ENCODE measurements at places on chromosomes 4 and X.

DNA sequence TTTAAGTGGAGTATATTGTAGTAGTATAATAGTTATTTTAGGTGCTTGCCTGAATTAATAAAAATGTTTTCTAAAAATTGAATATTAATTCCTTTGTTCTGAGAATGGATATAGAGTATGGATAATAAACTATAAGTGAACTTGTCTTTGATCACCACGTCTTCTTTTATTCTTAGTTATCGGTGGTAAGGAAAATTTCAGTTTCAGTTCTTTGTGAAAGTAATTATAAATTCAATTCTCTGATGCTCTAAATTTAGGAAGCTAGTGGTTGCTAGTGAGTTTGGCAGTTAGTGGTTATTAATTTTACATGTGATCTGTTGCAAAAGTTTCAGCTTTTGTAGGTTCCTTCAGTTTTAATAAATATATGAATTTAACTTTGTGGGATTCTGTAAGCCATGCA lies 30.8 kb downstream of the MRPL1 start:
- no peak for DNase-seq

GRCh38 chr4:156615066-156615531 lies 356.5 kb downstream of the PDGFC start:
- no peak for DNase-seq

DNA sequence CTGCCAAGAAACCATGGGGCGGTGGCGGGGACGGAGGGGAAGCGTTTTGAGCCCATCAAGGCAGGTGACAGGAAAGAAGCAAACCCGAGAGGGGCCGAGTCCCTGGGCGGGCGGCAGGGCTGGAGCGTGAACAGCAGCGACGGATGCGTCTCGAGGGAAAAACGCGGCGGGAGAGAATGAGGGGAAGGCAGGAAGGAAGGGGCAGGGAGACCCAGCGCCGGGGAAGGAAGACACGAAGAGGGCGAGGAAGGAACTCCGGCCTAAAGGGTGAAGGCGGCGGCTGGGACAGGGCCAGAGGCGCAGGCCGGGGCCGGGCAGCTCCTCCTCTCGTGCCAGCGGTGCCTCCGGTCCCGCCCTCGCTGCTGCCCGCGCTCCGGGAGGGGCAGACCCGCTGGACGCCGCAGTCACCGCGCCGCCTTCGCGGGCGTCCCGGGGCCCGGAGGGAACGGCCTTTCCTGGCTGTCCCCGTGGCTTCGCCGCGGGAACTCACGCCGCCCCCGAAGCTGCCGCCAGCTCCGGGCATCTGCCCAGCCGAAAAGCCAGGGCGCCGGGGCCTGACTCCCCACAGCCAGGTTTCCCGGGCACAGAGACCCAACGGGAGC lies 751 bp upstream of the RGS12 start:
- DNase-seq, result no peak

DNA sequence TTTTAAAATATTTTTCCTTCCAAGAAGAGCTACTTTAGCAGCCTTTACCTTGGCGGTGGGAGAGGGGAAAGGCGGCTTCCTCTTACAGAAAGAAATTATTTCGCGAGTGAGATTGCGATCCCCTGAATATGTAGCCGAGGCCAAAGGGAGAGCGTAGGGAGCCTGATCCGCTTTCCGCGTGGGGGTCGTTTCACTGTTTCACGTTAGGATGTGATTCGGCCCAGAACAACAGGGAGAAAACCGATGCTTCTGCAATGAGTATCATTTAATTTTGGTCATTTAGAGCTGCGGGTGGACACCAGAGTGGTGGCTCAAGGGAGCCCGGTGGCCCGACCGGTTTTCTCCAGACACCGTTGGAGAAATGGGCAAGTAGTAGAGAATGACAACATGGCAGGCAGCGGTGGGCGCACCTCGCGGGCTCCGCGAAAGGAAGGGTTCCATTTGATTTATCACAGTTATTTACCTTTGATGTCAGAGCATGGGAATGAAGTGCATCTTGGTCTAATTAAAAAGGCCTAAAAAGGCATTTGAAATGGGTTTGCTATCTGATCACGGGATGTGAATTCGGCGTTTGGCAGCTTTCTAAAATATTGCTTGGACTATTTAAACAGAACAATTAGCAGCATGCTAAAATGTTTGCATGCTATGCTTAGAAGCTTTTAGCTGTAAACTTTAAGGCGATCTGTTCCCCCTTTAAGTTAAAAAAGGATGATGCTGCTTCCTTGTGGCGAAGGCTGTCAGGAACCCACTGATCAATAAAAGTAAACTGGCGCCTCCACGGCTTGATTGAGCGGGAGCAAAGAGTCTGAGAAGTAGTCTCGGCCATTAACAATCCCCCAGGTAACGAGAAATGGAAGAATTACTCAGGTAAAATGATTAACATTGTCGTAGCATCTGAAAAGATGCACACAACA lies 2.0 kb upstream of the PCDH19 start:
- DNase-seq, result no peak

- peak; percentile 47 for DNase-seq
Measured at GRCh38 chr4:101169044-101170014, 178.0 kb downstream of the PPP3CA start.

- DNase-seq, result no peak
Measured at GRCh38 chrX:69535661-69536060, 31.5 kb downstream of the NALF2 start.

DNA sequence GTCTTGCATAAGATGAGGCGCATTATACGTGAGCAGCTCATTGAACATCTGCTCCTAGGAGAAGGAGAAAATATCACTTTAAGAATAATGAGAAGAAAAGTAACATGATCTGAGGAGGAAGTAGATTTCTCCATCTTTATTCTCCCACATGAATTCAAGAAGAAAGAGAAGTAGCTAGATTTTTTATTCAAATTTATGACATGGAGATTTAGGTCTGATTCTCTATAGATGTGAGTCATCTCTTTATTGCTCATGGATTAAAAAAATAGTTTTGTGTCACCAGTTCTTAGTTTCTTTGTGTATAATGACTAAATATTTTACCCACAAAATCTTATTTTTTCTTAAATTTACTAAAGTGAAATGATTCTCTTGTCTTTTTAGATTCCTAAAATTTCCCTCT lies 40.4 kb downstream of the HPGDS start:
- no peak for DNase-seq

DNA sequence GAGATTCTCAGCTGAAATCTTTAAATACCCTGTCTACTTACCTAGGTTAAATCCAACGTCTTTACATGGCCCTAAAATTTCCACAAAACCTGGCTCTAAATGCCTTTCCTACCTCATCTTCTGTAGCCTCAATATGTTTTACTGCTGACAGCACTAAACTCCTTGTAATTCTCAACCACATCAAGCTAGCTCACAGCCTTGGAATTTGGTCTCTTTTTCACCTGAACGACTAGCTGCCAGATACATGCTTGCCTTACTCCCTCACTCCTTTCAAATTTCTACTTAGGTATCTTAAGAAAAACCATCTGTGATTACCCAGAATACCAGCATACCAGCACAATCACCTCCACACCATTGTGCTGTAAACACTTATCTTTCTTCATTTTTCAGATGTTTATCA lies 635.6 kb upstream of the PCDH10 start:
- no peak for DNase-seq
